KBM-7 (cell line): ENCODE measurements at places on chromosomes 13 and 19.
A peak's percentile ranks its signal among the peaks of the same experiment; 100 is the strongest.

DNA sequence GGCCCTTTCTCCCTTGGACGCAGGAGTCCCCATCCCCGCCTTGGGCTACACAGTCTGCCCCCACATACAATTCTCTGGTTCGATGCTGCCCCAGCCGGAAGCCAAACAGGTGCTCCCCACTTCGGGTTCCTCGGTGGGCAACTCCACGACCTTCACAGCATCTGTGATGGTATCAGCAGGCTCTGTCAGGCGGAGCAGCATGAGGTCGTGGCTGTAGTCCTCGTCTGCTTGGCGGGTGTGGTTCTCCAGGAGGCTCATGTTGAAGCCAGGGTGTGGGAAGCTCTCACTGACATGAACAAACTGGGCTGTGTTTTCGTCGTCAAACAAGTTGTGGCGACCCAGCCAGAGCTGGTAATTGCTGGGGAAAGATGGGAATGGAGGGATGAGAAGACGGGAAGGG lies 3.5 kb downstream of the KLK1 start:
- no peak for DNase-seq

DNA sequence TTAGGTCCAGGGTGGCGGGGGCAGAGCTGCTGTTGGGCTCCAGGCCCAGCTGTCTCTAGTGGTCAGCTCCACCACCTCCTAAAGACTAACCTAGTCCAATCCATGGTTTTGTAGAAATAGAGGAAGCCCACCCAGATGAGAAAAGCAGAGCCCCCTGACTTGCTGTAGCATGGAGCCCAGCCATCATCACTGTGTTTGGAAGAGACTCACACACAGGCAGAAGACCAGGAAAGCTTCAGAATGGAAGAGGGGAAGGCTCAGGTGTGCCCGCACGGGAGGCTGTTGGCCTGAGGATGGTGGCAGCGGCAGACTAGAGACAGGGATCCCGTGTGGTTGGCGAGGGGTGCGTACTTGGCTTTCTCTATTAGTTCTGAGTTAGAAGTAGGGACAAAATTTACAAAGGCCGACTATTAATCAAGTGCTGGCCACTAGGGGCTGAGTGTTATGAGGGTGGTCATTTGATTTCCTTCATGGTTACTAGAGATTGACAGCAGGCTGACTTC lies 193.2 kb upstream of the SOX1 start:
- DNase-seq, result no peak

DNA sequence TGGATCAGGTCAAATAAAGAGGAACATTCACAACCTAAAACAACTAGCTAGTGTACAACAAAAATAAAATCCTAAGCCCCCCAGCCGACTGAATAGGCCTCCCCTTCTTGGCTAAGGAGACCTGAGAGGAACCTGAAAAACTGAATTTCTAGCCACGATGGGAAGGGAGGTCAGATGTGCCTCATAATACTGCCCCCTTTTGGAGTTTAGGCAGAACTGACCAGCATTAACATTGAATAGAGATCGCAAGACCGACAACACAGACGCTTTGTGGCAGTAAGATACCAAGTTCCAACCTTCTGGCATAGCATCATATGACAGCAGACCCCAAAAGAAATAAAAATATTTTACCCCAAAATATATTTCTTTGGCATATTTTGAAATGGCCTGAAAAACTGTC lies 15.9 kb downstream of the CBY2 start:
- DNase-seq, result peak; percentile 21

DNA sequence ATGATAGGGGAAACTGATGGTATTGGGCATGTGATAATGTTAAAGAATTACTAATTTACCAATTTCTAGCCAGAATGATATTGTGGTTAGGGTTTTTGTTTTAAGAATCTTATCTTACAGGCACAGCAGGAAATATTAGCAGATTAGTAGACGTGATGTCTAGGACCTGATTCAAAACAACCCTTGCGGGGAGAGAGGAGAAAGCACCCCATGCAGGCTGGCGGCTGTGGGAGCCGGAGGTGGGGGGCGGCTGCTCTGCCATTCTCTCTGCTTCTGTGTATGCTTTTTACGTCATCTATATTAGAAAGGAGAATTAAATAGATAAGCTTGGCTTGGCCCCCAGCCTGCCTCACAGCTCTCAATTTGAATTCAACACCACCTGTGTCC lies 41.5 kb downstream of the MLLT1 start:
- DNase-seq, result peak; percentile 72

GRCh38 chr13:95641291-95642027 lies 3.0 kb downstream of the DZIP1 start:
- no peak for DNase-seq

DNA sequence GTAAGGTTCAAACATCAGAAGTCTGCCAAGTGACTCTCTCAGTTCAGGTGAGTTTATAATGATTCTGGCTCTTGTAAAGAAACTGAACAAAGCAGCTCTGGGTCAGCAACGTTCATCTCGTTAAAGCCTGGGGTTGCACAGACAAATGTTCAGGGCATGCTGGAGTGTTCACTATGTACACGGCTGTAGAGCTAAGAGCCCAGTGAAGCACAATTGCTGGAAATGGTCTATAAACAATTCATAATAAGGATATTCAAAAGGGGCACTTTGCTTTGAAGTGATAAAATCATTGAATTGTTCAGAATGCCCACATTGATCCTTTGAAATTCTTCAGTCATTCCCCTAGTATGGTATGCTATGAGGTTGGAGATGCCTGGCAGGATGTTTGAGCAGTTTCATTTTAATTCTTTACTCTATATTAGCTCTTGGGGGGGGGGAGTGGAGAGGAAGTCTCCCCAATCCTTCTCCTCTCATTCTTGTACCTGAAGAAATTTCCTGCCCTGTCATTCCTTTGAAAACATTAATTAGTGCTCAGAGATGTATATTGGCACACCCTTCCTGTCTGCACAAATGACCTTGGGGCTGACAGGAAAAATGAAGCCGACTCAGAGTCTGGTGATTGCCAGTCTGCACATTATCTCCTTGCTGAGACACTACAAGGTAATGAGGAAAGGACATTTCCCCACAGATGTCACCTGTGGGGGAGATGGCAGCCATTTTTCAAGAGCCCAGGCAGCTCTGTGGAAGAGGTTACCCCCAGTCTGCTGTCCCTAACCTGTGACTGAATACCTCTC lies 145.5 kb downstream of the DLEU7 start:
- DNase-seq, result no peak

DNA sequence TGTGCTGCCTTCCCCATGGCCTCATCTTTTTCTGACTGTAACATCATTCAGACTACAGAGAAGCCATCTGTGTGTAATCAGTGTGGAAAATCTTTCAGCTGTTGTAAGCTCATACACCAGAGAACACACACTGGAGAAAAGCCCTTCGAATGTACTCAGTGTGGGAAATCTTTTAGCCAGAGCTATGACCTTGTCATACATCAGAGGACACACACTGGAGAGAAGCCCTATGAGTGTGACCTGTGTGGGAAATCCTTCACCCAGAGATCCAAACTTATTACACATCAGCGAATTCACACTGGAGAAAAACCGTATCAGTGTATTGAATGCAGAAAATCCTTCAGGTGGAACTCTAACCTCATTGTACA lies 17.2 kb upstream of the ZNF8 start:
- DNase-seq, result no peak

GRCh38 chr19:2353159-2353886 lies 6.7 kb upstream of the TMPRSS9 start:
- DNase-seq, result no peak

- DNase-seq, result peak; percentile 53
These were observed 3.8 kb upstream of the MLNR start for GRCh38 chr13:49216334-49216733.

DNA sequence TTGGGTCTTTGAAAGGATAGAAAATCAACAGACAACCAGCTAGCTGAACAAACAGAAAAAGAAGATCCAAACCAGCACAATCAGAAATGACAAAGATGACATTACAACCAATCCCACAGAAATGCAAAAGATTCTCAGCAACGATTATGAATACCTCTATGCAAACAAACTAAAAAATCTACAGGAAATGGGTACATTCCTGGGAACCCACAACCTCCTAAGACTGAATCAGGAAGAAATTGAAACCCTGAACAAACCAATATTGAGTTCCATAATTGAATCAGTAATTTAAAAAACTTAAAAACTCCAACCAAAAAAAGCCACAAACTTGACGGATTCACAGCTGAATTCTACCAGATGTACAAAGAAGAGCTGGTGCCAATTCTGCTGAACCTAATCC lies 20.9 kb upstream of the C1QTNF9B start:
- DNase-seq, result no peak

DNA sequence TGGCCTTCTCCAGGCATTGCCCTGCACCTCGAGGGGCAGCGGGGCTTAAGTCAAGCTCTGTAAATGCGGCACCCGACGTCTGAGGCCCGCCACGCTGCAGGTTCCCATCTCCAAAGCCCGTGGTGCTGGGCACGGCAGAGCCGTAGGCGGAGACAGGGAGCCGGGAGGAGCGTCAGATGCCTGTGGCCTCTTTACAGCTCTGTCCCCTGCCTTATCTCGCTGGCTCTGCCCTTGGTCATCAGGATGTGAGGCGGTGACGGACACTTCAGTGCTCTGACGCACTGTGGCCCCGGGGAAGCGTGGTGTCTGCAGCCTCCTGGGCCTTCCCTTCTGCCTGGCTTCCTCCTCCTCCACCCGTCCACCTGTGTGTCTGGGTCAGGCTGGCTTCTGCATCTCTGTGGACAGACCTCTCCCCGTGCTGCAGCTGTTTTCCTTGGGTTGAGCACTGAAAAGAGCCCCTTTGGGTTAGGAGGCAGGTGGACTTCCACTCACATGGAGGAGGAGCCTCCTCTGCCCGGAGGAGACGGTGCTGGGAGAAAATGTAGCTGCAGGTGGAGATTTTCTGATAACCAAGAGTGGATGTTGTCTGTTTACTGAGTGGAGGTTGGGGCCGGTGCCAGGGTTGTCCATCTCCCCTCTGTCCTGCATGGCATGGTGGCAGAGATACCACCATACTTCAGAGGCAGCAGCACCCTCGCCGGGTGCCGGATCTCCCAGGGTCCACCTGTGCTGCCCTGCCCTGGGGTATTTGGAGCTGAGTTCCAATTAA lies 14.6 kb downstream of the MCF2L start:
- no peak for DNase-seq

DNA sequence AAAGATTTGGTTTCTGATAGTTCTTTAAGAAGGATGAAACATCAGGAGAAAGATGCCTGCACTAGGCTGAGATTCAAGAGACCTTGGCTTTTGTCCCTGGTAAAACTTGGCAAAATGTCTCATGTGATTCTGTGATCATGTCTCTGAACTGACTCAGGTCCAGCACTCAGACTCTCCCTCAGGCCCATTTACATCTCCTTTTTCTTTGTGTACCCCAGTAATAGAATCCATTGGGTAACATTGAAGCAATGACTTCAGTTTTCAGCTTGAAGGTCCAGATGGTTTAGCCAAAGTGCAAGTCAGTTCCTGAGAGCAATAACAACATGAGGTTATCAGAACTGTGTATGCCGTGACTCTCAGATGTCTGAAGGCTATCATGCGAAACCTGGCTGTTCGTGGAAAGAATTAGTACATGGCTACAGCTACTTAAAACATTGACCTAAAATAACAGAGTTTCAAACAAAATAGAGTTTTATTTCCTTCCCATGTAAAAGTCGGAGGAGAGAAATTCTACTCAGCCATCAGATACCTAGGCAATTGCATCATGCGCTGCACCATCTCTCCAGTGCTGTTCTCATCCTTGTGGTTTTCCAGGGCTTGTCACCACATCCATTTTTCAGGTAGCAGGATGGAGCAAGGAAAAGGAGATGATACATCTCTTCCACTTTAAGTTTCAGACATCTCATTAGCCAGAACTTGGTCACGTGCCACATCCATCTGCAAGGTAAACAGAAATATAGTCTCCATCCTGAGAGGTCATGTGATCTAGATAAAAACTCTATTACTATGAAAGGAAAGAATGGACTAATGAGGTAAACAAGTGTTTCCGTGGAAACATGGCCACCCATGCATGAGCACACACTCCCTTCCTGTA lies 117.3 kb downstream of the POSTN start:
- no peak for DNase-seq
